Skin of body (tissue), 3 donors: ENCODE measurements at places on chromosomes 2 and 18.

DNA sequence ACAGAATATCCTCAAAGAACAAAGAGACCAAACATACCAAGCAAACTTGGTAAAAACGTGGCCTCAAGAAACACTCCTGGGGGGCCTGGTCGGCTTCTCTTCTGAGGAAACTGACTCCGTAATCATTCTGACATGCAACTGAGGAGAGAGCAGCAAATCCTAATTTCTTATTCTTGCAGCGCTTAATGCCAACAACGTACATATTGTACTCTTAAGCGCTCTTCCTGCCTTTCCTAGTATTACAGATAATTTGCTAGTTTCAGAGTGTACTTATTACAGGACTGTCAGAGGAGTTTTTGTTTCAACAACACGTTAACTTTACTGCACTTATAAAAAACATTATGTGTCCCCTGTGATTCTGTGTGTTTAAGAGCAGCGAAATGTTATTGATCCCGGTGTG lies 64.9 kb downstream of the ZNF521 start:
- DNase-seq: peak; percentile 24

- DNase-seq: no peak
Measured at GRCh38 chr2:180494286-180494685, 486.1 kb upstream of the UBE2E3 start.

- no peak for DNase-seq
Measured at GRCh38 chr18:12995952-12996477, 4.9 kb downstream of the CEP192 start.

DNA sequence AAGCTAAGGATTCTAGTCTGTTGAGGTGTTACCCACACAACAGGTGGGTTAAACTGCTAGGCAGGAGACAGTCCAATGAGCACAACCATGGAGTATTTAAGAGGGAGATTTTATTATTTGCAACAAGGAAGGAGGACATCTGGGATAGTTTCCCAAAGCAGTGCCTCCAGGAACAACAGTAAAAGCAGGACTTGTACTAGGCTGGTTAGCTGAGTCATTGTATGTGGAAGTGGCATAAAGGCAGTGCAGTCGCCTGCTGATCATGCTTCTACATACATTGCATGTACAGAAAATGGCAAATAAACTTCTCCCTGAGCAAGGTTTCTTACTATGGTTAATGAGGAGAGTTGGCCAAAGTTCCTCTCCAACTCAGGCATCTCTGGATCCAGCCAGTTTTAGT lies 46.1 kb upstream of the CYTIP start:
- DNase-seq: no peak

GRCh38 chr18:73908323-73908722 lies 239.3 kb downstream of the FBXO15 start:
- DNase-seq: no peak

DNA sequence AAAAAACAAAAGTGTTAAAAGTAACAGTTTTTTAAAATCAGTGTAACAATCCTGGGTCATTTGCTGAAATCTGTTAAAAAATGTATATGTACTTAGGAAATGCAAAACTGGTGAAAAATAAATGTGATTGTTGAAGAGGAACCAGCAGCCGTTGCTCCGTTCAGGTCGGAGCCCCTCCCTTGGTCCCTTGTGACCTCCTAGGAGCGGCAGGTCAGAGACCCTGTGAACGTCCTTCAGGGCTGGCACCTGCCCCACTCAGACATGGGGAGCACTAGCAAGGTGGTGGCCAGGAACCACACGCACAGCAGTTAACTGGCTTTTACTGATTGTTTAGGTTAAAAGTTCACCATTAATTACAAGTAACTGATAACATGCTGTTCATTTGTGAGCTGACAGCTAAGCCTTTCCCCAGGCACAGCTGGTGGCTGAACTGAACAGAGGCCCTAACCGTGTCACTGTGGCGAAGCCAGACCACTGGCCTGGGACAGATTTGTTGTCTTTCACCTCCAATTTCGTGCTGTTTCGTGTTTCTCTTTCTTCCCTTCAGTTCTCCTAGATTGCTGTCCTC lies 159.2 kb upstream of the ALKAL2 start:
- no peak for DNase-seq

DNA sequence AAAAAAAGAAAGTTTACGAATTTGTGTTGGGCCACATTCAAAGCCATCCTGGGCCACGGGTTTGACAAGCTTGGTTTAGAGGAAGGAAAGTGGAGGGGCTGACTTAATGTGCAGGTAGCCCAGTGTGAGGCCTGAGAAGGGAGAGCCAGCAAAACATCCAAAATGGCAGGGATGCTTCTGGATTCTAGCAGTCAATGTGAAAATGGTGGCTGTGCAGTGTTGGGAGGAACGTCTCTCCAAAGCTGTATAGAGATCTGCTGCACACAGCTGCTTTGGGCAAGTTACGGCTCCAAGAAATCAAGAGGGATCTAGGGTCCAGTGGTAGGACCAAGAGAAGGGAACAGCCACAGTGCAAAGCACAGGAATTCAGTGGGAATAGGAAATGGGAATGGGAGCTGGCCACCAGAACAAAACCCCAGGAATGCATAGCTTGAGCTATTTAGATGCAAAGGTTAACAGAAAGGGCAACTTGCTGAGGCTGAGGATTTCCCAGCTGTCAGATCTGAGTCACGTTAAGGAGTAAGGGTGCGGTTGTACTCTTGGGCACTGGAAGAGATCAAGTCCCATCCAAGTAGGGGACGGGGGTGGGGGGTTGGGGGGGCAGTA lies 70.6 kb downstream of the B3GNT2 start:
- no peak for DNase-seq

- DNase-seq: no peak
Measured at GRCh38 chr2:180258041-180258537, 251.0 kb upstream of the CWC22 start.

- DNase-seq: no peak
Measured at GRCh38 chr18:63135101-63135500, 184.5 kb downstream of the BCL2 start.

GRCh38 chr2:163205589-163206254 lies 367.2 kb upstream of the KCNH7 start:
- DNase-seq: no peak

GRCh38 chr2:24490181-24490689 lies 819 bp upstream of the NCOA1 start:
- no peak for DNase-seq

DNA sequence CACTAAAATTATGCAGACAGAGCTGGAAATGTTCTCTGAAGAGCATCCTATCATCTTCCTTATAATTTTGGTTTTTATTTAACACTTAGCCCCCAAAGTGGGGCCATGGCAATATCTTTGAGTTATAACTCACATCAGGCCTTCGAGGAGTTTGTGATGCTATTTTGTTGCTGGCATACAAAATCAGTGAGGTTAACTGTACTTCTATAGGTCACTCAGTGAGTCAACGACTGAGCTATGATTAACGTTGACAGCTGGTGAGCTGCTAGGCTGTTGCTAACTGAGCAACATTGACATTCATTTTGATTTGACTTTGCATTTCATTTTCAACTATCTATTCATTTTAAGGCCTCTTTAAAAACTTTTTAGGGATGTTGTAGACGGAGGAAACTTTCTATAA lies 50.0 kb downstream of the GPD2 start:
- no peak for DNase-seq

- DNase-seq: no peak
Measured at GRCh38 chr2:225326969-225327368, 72.5 kb upstream of the NYAP2 start.

- DNase-seq: no peak
Measured at GRCh38 chr2:189553504-189554088, 27.0 kb downstream of the SLC40A1 start.

DNA sequence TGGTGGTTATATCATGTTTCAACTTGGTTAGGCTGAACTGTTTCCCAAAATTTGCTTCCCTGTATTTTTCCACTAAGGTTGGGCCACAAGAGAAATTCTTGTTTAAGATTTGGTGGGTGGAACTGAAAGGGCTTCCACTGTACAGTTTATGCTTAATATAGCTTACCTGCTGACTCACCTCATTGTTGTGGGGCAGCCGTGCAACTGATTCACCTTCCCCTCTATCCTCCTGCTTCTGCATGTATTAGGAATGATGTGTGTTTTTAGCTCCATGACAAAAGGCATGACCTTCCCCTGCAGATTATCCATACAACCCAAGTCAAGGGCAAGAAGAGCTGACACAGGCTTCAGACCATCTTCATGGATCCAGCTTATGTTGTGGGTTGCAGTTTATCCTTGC lies 98.4 kb upstream of the GULP1 start:
- DNase-seq: no peak

GRCh38 chr2:126906781-126907180 lies 8.1 kb downstream of the TEX51 start:
- DNase-seq: no peak

DNA sequence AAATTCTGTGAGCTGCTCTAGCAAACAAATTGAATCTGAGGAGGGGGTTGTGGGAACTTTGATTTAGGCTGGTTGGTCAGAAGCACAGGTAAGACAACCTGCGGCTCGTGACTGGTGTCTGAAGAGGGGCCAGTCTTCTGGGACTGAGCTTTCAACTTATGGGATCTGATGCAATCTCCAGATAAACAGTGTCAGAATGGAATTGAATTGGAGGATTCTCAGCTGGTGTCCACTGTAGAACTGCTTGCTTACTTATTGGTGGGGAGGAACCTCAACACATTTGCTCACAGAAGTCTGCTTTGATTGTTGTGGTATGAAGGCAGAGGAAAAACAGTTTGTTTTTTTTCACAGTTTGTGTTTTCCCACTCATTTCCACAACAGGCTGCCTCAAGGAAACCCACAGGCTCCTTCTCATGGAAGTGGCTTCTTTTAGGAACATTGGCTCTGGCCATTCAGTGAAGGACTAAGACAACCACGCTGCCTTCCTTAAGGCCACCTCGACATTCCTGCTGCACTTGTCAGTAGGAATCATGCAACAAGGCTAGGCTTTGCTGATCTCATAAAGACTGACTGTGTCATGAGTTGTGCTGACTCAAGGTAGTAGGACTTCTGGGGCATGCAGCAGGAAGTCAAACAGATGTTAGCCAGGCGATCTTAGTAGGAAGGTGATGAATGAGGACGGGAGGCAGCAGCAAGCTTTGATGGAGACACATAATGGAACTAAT lies 104.7 kb downstream of the TSN start:
- no peak for DNase-seq

DNA sequence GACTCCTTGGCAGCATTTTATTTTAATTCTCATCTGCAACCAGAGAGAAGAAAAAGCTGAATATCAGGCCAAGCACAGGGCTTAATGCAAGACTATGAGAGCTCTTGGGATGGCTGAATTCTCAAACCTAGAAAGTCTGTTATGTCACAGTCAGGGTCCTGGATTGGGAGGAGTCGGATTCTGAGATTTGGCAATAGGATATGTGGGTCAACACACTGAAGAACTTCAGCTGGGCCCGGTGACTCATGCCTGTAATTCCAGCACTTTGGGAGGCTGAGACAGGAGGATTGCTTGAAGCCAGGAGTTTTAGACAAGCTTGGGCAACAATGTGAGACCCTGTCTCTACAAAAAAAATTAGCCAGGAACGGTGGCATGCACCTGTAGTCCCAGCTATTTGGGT lies 102.4 kb downstream of the COL3A1 start:
- DNase-seq: no peak

DNA sequence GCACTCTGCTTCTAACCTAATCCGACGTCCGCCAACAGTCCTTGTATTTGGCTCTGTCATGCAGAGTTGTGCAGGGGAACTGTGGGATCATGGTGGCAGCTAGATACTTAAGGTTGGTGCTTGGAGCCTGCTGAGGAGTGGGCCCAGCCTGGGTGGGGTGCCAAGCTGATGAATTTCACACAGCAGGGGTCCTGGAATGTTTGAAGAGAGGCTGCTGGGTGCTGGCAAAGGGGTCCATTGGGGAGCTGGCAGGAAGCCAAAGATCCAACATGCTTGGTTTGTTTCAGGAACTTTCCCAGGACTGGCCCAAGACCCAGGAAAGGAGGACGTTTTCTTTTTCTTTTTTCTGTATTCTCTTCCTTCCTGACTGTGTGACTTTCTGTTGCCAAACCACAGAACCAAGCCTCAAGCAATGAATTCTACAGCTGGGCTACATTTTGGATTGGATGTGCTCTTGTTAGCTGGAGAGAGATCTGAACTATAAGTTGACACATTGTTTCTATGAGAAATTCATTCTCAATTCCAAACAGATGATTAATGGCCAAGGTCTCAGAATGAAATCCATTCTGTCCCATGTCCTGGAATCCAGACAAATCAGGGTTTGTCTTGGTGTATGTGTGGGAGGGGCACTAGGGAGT lies 49.9 kb downstream of the DHRS9 start:
- DNase-seq: peak; percentile 33

DNA sequence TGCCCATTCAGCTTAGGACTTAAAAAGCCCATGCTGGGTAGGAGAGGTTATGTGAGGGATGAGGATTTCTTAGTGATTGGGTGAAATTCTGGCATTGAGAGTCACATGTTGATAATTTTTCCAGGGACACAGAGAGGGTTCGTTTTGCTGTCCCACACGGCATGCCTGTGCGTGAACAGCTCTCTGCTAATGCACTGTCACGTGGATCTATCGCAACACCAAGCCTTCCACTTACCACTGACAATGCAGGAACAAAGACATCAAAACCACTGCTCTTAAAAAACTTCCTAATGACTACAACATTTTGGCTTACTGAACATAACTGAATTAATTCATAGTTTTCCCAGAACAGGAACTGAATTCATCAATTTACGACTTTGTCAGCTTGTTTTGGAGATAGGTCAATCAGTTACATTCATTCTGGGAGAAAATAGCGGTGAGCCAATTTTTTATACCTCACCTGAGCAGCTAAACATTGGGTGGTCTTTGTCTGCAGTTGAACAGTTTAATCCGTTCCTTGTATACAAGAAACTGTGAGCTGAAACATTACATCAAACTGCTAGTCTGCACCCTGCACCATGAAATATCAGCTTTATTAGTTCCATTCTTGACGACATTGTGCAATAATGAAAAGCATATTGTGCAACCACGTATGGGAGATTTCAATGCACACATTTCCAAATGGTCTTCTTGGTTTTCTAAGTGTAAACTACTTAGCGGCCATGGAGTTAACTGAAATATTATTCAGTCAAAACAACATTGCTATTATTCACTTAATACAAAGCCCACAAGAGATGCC lies 127.1 kb downstream of the LPIN1 start:
- peak; percentile 83 for DNase-seq

GRCh38 chr2:120760446-120761135 lies 24.9 kb downstream of the GLI2 start:
- DNase-seq: no peak

DNA sequence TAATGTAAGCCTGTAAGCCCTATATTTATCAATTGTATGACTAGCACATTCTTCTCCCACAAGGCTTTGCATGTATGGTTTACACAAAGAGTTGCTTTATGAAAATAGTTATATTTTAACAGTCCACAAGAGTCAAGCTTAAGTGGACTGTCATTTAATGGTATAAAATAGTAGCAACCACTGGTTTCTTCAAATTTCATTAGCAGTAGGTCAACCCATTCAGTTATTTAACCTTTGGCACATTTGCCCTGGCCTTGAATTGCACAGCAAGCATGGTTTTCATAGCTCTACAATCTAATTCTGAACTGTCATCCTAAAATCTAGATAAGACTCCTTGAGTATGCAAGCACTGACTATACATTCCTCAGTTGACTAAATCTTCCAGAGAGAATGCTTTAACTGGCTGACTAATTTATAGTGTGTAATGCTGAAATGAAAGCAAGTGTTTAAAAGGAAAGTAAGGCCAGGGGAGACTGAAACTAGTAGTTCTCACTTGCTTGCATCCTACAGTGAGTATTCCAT lies 1.8 kb downstream of the DPP4 start:
- no peak for DNase-seq
